ENCODE measurements at places on chromosomes 5 and 9.

DNA sequence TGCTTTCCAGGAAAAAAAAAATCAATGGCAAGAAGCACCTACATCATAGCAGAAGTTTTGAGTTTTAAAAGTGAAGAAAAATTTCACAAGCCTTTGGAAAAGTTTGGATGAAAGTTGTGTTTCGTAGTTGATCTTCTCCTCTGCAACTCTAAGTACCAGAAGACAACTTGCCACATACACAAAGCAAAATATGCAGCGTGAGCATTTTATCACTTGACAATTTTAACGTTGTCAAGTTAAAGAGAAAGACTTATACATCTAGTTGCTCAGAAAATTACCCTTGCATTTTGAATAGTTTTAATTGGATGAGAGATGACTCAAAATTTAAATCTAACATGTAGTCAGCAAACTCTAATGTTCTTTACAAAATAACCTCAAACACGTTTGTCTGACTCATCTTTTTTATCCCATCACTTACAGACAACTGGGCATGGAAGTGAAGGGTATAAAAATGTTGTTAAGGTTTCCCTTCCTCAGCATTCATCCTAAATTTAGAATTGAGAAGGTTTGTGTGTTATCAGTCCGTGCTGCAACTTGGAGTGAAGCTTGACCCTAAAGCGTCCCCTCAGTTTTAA lies 213.4 kb downstream of the MARCHF11 start:
- DNase-seq = no peak

GRCh38 chr9:106868565-106868964 lies 5.6 kb downstream of the ZNF462 start:
- DNase-seq = no peak

- no peak for DNase-seq
These were observed 790.6 kb upstream of the TYRP1 start for GRCh38 chr9:11902610-11903009.

DNA sequence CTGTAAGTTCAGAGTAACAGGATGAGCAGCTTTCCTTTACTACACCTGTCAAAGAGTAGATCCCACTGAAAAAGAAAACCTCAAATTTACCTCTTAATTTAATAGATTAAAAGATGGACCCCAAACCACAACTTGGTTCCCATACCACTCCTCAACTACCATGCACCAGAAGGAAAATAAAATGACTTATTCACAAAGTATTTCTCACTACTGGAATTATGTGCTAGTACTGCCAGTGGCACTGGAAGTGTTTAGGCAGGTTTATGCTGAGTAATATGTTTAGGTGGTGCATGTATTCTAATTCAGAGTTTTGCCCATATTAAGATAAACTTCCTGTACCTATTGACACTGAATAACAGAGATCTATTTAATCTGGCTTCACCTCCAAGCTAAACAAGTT lies 6.6 kb downstream of the PLK2 start:
- DNase-seq = no peak

GRCh38 chr5:141805874-141806595 lies 72.2 kb downstream of the PCDH1 start:
- DNase-seq = no peak

DNA sequence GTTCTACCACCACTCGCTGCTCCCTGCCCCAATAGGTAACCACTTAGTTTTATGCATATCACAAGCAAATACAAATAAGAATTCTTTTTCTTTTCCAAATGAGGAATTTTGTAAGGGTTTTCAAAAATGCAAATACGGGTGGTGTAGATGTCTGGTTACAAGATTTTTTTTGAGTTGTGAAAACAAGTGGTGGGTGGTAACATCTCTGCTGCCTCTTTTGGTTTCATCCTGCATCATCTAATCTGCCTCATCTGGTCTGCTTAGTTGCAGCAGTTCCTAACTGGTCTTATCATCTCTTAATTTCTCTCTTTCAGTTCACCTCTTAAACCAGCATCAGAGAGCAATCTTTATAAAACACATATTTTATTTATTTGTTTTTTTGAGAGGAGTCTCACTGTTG lies 5.3 kb downstream of the NFX1 start:
- no peak for DNase-seq

DNA sequence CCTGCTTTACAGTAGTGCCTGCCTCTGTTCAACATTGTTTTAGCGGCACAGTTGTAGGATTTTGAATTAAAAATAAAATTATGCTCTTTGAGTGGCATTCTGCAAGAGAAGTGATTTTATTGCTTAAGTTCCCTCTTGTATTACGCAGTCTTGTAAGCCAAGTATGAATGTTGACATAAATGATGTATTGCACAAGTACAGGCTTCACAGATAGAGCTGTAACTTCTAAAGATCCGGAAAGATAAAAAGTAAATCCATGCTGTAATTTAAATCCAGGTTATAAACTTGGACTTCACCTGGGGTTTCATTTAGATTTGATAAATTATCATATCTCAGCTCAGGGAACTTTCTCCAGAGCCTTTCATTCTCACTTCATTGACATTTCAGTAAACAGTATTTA lies 1114.7 kb downstream of the PTPRD start:
- no peak for DNase-seq

DNA sequence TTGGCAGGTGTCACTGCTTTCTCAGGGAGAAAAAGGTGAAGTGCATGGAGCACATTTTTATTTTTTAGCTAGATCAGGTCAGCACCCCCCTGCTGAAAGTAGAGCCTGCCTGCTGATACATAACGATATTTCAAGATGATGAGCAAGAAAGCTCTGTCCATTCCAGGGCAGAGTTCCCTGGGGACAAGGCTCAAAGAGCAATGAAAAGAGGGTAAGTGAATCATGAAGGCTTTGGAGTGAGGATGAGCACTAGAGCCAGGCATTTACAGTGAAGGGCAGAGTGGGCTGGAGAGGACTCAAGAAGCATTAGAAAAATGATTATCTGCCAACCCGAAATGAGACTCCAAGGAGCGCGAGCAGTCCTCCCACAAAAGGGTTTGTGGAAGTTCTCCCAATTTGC lies 345.7 kb downstream of the TLE4 start:
- DNase-seq = no peak

DNA sequence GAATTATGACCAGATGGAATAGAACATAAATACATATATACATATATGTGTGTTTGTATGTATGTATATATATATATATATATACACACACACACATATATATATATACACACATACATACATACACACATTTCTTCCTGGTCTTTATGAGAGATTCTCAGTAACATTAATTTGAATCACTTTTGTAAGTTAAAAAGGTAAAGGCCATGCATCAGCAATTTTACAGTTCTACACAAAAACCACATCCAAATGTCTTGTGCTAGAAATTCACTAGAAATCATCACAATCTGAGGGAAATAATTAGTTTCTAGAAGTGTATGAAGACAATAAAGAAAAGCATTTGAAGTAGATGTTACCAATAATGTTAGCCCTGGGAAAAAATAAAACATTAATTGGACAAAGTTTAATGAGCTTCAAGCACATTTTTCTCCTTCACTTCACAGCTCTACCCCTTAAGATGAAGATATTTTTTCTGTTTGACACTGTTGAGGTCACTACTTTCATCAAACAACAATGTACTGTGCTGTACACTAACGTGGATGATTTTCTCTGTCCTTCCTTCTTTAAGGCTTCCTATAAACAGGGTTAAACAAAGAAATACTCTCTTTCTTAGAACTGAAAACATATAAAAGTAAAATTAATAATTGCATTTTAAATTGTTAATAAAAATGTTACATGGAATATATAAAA lies 189.2 kb upstream of the NR4A3 start:
- no peak for DNase-seq
